ENCODE measurements at places on chromosomes 7 and 10. TPM values are rescaled to one million over a fixed set of nuclear protein-coding genes. Genes with fewer than 3 reads are reported as not detected.

TAS2R3 gene
- total RNA-seq, result 0.78 TPM

- DNase-seq, result no peak
Measured at GRCh38 chr10:110357871-110358270, 53.2 kb upstream of the SMNDC1 start.

DNA sequence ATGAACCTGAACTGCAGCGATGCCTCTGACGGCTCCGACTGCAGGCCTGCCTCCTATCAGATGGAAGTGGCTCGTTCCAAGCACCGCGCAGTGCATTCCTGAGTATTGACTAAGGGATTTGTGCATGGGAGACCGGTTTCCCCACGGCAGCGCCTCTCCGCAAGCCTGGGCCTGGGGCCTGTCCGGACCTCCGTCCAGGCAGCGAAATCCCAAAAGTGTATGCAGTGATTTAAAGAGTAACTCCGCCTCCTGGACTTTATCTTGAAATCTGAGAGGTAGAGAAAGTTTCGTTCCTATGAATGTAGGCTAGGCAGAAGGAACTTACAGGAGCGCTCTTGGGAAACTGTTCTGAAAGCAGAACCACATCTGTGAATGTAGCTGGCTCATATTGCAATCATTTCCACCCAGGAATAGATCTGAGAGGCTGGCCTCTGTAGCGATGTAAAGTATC lies 106.2 kb upstream of the CELF2 start:
- DNase-seq, result peak; percentile 89

GRCh38 chr7:106866298-106867281 lies 1.5 kb downstream of the PIK3CG start:
- no peak for DNase-seq

DNA sequence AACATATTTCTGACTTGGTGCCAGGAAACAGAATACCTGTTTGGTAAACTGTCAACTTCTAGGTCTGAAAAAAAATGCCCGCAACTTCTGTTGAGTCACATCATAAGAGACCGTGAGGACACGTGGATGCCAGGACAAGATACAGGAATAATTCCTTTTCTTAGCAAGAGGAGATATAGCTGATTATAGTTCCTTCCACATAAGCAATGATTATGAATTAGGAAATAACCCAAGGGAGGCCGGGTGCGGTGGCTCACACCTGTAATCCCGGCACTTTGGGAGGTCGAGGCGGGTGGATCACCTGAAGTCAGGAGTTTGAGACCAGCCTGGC lies 75.2 kb downstream of the CDC123 start:
- no peak for DNase-seq

GRCh38 chr7:100491192-100491578 lies 7.5 kb downstream of the NYAP1 start:
- DNase-seq, result no peak

GRCh38 chr10:78600740-78601139 lies 468.0 kb upstream of the ZMIZ1 start:
- no peak for DNase-seq

DNA sequence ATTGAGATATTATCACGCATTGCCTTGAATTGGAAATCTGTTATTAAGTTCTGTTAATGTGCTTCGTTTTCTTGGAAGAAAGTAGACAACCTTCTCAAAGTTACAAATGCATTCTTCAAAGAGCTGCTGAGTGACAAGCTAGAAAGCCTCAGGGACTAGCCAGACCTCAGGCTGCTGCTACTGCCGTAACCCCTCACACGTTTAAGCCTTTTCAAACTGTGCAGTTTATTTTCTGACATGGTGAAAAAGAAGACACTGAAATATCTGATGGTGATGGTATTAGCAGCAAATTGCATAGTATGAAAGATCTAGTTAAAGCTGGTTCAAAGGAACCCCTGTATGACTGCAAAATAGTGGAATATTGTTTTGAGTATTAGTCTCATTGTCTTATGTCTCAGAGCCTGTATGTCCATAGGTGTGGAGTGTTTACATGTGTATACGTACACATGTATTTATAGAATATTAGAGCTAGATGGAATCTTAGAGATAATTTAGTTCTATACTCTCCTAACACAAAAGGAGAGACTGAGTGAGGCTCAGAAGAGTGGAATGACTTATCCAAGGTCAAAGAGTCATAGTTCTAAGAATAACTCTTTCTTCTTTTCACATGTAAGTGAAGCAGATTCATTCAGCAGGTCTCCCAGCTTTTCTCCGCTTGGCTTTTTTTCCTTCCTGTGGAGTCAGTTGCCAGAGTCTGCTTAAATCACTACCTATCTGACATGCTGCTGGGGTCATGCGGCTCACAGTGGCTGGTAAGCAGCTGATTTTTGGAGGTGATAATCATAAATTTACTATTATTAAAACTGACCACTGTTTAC lies 431.9 kb downstream of the PLXDC2 start:
- peak; percentile 1 for DNase-seq

- no peak for DNase-seq
Measured at GRCh38 chr7:159014297-159015062, 130.2 kb downstream of the VIPR2 start.

- no peak for DNase-seq
Measured at GRCh38 chr10:72123616-72124015, 35.3 kb upstream of the SPOCK2 start.

DNA sequence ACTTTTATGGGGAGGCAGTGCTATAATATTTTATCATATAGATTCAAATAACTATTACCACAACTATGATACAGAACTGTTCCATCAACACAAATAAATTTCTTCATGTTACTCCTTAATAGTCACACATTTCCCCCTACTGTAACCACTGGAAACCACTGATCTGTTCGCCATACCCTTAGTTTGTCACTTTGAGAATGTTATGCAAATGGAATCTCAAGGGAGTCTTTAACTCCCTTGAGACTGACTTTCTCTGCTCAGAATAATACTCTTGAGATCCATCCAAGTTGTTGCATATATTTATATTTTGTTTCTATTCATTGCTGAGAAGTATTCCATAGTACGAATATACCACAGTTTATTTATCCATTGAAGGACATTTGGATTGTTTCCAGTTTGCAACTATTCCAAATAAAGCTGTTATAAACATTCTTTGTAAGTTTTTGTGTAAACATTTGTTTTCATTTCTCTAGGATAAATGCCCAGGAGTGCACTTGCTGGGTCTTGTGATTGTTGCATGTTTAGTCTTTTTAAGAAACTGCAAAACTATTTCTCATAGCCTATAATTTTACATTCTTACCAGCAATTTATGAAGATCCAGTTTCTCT lies 19.7 kb upstream of the PON2 start:
- DNase-seq, result no peak

- DNase-seq, result no peak
Measured at GRCh38 chr7:36408589-36408988, 18.9 kb downstream of the ANLN start.

GRCh38 chr7:13945670-13946069 lies 43.8 kb downstream of the ETV1 start:
- DNase-seq, result peak; percentile 45

DNA sequence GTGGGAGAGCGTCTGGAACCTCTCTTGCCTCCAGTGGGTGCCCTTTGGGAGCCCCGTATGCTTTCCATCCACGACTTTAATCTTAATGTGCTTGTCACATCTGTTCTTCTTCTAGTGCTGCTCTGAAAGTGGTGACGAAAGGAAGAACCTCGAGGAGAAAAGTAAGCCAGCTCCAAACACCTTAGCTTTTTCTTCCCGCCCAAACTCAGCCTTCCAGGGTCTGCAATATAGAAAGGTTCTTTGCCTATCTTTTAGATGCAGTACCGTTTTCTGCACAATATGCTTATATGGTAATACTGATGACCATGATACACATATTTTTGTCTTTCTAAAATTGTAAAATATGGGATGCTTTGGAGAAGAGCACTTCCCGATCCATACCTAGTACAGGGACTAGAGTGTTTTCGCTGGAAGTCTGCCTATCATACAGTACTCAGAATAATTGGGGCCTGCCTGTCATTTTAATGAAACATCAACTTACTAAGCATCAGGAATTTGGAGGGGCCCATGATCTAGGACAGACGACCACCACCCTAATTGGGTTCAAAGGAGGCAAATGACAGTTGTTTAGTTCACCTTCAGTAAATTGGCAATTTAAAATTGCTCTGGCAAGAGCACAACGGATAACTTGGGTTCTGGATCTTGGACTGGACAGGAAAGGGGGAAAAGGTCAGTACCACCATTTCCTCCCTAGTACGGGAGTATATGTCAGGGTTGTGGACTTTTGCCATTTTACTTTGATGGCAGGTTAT lies 884 bp downstream of the RINT1 start:
- peak; percentile 5 for DNase-seq

Measured in myocyte (in vitro differentiated cells).